Stimulated activated CD4-positive, alpha-beta T cell treated with anti-CD3 and anti-CD28 coated beads, Interleukin-4, amount 100 ng/mL, for 48 hours (primary cell): ENCODE measurements at places on chromosomes 2 and 18.

DNA sequence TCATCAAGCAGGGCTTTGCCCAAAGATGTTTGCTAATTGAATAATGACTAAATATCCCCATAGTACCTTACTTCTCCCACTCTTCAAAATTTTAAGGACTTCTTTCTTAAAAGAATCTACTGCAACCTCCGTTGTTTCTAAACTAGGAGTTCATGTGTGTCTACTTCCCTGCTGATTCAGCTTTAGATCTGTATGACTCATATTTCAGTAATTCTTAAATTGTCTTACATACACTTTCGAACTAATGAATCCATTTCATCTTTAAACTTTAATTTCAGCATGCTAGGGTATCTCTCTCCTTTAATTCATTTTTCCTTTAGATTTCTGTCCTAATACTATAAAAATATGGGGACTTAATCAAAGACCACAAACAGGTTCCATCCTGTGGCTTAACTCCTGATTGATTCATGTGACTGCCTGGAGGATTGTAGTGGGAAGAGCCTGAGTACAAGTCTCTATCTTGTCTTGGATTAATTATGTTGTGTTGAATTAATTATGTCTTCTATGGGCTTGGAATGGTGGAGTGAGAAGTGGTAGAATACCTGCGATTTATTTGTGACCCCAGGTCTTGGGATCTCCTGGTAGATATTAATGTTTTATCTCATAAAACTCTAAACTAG lies 24.9 kb upstream of the COL5A2 start:
- no peak for DNase-seq

DNA sequence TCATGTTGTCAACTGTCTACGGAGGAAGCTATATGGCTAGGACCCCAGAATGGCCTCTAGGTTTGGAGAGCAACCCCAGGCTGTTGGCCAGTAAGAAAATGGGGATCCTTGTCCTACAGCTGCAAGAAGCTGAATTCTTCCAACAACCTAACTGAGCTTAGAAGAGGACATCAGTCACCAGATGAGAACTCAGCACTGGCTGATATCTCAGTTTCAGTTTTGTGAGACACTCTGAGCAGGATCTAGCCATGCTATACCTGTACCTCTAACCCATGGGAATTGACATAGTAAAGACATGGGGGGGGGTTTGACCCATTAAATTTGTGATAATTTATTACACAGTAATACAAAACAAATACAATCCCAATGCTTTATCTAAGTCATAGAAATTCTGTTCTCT lies 312.5 kb downstream of the ERBB4 start:
- DNase-seq = no peak

- DNase-seq = no peak
Observed at GRCh38 chr2:207403141-207403540, 126.6 kb upstream of the CREB1 start.

DNA sequence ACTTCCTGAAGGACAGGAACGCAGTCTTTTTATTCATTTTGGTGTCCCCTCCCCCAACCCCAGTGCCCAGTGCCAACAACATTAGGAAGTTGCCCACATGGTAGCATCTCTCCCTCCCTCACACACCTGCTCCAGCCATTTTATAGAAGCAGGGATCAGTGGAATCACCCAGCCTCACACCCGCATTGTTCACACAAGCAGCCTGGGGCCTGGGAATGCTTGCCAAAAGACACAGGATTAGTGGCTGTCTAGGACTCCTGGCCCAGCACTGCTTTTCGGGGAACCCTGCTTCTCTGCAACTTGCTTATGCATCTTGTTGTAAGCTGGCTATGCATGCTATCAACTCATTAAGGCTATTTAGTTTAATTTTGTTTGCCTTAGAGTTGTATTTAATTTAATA lies 17.9 kb downstream of the TMEM37 start:
- no peak for DNase-seq

GRCh38 chr2:42575458-42576064 lies 7.1 kb downstream of the MTA3 start:
- DNase-seq = no peak

DNA sequence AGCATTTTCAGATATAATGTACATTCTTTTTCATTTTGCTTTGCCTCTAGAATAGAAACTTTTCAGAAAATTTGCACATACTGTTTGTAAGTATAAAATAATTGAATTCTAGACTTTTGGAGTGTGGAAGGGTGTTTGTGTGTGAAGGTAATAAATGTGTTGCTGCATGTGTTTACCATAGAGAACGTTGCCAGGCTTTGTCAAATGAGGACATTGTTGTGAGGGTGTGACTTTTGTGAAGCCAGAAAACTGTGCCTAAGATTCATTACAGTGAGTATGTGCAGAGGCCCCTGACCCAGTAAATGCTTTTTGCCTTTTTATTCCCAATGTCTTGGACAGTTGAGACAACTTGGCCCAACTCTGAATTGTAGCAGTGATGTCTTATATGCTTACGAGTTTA lies 30.4 kb upstream of the EPB41L5 start:
- no peak for DNase-seq

DNA sequence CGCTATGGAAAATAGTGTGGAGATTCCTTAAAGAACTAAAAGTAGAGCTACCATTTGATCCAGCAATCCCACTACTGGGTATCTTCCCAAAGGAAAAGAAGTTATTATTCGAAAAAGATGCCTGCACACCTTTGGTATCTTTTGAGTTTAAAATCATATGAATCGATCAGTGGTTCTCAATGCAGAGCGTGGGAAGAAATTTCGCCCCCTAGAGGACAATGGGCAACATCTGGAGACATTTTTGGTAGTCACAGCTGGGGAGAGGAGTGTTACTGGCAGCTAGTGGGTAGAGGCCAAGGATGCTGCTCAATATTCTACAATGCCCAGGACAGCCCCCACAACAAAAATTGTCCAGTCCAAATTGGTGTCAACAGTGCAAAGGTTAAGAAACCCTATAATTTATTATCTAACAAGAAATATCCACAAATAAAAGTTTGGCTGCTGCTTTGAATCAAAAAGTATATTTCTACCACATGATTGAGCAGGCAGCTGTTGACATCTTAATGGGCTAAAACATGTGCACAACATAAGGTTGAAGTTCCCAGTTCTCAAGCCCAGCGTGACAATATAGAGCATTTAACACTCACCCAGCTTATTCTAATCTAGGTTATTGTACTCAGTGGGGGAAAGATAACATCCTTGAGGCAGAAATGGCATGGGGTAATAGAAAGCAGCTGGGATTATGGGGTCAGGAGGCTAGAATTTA lies 425.7 kb downstream of the LRATD1 start:
- DNase-seq = no peak

GRCh38 chr18:47883771-47884413 lies 46.6 kb downstream of the SMAD2 start:
- no peak for DNase-seq

- DNase-seq = no peak
Observed at GRCh38 chr2:239351687-239352086, 49.1 kb downstream of the HDAC4 start.

- no peak for DNase-seq
Observed at GRCh38 chr2:136225950-136226835, 108.2 kb upstream of the CXCR4 start.

DNA sequence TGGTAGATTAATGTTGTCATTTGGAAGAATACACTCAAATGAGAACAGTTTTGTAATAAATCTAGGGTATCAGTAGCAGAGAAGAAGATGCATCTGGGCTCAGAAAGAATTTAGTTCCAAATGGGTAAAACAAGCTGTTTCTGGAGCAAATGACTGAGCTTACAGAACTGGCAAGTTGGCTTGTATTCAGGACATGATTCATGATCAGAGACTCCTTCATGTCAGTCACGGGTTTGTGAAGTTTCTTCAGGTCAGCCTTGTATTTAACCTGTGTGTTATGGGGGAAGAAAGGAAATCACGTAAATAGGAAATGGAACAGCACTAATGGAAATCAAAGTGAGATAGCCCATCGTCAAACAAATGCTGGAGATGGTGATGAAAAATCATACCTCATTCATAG lies 109.1 kb downstream of the RIF1 start:
- DNase-seq = no peak

DNA sequence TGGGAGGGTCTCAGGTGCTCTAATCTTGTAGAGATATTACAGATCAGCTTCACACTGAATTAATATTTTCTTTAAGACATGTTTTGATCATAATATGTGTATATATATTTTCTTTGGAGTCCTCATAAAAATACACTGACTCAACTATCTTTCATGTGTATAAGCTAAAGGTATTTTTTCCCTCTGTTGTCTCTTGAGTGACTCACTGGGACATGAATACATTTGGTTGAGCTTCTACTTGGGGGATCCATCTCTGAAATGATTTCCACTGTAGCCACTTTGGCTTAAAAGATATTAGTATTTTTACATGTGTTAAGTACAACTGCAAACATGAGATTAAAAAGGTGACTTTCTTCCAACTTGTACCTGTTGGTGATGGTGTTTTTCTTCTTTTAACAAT lies 140.8 kb downstream of the TTN start:
- DNase-seq = no peak

DNA sequence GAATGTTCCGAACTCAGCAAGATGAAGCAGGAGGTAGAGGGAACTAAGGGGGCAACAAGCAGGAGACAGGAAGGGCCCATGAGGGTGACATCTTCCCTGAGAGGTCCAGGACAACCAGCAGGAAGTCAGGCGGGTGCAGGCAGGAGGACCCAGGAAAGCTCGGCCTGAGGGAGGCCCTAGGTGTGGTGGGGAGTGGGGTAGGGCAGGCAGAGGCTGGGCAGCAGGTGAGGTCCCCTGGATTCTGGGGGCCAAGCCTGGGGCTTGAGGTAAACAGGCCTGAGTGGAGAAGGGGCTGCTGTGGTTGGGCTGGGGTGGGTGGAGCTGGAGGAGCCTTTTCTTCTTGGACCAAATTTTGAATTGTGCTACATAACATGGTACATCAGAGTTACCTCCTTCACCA lies 4.1 kb upstream of the ALPG start:
- DNase-seq = no peak

DNA sequence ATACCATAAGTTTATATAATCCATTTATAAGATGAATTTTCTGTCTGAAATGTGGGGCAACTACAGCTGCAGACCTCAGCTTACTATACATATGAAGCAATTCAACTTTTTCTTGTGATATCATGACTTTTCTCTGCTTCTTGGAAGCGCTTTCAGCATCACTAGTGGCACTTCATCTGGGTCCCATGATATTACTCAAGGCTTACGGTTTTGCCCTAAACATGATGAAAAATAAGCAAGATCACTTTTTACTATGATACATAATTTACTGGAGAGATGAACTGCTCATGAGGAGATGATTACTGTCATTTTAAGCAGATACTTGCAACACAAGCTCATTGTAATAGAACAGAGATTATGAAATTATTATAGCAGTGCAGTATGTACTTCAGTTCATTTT lies 258.0 kb upstream of the ZSWIM2 start:
- DNase-seq = no peak

DNA sequence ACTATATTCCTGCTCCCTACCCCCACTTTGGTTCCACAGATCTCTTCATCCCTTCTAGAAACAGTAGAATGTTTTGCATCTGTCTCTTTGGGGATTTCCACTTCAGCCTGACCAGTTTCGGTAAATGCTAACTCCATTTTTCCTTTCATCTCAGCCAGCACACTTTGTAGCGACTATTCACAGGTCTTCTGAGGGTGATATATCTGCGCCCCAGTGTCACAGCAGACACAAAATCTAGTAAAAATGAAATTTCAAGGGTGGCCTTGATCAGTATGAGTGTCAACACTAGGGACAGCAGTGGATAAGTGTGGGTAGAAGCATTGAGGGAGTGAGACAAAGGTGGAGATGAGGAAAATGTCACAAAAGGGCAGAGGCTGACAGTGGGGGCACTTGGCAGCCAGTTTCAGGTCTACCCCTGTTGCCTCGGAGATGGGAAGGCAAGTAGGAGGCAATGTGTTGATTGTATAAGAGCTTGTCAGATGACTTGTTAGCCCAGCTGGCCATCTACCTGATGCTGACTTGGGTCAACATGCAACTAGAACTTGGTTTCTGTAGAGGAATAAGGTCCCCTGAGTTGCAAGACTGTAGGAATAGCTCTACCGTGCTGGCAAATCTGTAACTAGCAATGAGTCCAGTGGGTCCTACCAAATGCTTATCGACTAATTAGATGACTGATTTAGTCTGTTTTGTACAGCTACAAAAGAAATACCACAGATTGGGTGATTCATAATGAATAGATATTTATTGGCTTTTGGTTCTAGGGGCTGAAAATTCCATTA lies 60.7 kb downstream of the CXCR4 start:
- DNase-seq = peak; percentile 35

DNA sequence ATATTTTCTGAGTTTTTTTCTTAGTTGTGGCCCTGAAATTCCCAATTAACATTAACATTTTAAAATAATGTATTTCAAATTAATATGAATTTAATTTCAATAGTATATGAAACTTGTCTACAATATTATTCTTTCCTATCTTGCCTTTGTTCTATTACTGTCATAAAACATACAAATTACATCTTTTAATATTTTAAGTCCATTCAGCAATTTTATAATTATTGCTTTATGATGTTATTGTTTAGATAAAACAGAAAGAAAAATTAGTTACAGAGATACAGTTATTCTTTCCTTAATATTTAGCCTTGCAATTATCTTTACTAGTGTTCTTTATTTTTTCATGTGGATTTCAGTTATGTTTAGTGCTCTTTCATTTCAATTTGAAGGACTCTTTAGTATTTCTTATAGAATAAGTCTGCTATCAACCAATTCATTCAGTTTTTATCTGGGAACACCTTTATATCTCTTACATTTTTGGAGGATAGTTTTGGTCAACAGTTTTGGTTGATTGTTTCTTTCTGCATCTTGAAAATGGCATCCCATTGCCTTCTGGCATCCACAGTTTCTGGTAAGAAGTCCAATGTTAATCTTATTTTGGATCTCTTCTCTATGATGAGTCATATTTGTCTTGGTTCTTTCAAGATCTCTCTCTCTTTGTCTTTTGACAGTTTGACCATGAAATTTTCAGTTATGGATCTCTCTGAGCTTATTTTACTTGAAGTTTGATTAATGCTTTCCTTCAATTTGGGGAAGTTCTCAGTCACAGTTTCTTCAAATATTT lies 76.9 kb upstream of the CHST9 start:
- no peak for DNase-seq

DNA sequence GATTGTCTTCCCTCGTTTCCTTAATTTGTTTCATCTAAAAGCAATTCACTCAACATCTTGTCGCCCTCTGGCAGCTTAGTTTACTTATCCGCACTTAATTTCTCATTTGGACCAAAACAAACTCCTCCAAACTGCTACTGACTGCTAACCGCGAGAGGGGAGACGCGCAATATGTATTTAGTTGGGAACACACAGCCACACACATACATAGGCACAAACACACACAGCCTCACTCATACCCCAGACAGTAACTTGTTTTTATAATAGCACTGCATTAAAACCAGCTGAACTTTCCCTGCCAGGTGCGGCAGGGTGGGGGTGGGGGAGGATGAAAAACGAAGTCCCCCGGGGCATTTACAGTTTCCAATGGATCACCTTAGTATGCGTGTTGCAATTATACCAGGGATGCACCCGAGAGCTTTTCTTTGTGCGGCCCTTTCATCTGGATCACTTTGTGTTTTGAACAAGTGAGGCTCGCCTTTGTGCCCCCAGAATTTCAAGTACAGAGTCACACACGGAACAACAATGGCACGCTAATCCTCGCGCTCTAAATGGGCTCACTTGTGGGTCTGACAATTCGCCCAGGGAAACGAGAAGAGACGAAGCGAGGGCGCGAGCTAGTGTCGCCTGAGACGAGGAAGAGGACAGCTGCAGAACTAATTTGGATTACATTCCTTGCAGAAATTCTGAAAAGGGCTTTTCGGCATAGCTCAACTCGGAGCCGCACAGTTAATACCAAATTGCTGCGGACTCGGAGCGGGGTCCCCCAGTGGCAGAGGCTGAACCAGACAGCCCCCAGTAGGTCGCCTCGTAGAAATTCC lies 2.4 kb downstream of the ERBB4 start:
- no peak for DNase-seq
